NCI-H82 (cell line): ENCODE measurements at places on chromosomes 16 and 17.

DNA sequence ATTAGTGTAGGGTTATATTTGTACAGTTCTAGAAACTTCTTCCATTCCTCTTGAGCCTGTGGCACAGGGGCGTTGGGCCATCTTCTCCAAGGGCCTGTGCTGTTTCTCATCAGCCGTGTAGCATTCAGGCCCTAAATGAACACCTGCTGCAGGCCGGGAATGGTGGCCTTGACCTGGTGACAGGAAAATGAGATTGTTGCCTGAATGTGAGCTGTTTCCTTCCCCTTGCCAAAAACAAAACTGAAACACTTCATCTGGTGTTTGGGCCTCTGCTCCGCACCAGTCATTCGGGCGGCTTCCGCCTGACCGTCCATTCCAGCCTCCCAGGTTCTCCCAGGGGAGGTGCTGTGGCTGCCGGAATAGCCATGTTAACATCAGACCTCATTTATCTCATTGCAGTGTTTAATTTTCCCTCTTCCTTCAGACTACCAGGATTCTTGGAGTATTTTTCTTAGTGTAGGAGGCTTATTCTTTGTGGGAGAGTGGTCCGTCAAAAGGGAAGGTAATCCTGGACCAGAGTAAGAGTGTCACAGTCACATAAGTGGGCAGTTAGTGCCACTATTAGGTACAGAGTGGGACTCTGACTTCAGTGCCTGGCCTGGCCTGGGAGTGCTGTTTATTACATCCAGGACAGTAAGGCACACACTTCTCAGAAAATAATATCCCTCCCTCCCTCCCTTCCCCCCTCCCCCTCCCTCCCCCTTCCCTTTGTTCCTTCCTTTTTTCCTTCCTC lies 61.9 kb downstream of the WWP2 start:
- no peak for DNase-seq

GRCh38 chr17:17809531-17810083 lies 27.2 kb downstream of the SREBF1 start:
- no peak for DNase-seq

GRCh38 chr16:73976644-73977043 lies 320.0 kb upstream of the PSMD7 start:
- no peak for DNase-seq

DNA sequence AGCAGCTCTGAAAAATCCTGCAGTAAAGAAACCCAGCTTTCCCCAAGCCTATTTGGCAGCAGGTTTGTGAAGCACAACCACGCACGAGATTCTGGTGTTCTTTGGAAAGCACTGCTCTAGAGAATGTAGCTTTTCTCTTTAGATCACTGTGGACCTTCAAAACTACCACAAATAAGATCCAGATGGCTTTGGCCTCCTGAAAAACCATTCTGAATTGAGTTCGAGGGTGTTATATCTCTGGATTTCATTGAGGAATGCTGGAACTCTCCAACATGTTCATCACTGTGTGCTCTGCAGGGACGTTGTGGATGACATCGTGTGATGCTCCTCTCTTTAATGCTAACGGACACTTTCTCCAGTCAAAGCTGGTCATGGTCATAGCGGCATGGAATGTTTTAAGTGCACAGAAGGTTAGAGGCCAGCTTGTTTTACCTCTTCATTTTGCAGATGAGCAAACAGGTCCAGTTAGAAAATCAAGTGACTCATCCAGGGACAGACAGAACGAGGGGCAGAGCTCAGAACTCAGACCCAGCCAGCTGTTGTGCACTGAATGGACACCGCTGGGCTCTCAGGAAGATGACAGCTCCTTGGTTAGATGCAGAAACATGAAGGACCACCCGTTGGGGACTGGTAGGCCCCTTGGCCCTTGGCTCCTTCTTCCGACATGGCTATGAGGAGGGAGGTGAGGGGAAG lies 37.2 kb downstream of the CCDC42 start:
- no peak for DNase-seq

- no peak for DNase-seq
Observed at GRCh38 chr16:82874672-82875071, 247.9 kb downstream of the CDH13 start.

- DNase-seq = no peak
Observed at GRCh38 chr16:89795676-89796075, 20.8 kb downstream of the FANCA start.

DNA sequence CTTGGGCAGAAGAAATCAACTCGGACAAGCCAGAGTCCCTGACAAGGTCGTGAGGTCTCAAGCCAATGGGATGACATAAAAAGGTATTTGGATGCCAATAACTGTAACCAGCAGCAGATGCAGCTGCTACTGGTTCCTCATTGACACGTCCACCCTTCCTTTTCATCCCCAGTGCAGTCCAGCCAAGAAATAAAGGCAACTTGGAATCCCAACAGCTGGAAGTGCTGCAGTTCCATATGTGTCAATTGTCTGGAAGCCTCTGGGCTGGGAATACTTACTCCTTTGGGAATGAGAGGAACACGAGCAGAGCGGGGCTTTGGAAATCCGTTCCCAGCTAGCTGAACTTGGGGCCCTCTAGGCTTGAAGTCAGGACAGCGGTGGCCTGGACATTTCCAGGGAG lies 360.4 kb upstream of the ZFHX3 start:
- DNase-seq = no peak

- DNase-seq = no peak
Observed at GRCh38 chr17:71080937-71081336, 911.6 kb downstream of the KCNJ2 start.

GRCh38 chr17:47057830-47058229 lies 78.8 kb upstream of the RPRML start:
- no peak for DNase-seq

- DNase-seq = peak; percentile 83
Observed at GRCh38 chr16:54585998-54586340, 299.4 kb upstream of the IRX3 start.

- no peak for DNase-seq
Observed at GRCh38 chr17:3921006-3921405, 4.7 kb upstream of the P2RX1 start.

- DNase-seq = no peak
Observed at GRCh38 chr16:51231702-51232101, 80.6 kb upstream of the SALL1 start.

GRCh38 chr17:79677646-79678045 lies 53.1 kb upstream of the ENPP7 start:
- DNase-seq = no peak

DNA sequence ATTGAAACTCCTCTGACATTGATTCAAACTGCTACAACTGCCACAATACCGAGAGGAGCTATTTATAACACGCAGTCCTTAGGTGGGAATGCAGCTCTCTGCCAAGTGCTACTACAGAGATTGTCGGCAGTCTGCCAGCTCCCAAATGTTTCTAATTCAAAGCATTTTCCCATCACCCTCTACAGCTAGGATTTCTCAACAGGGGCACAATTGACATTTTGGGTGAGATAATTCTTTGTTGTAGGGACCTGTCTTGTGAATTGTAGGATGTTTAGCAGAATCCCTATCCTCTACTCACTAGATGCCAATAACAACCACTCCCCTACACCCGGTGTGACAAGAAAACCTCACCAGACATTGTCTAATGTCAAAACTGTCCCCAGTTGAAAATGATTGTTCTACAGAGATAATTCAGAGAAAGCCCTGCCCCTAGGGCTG lies 7.8 kb upstream of the N4BP1 start:
- no peak for DNase-seq

DNA sequence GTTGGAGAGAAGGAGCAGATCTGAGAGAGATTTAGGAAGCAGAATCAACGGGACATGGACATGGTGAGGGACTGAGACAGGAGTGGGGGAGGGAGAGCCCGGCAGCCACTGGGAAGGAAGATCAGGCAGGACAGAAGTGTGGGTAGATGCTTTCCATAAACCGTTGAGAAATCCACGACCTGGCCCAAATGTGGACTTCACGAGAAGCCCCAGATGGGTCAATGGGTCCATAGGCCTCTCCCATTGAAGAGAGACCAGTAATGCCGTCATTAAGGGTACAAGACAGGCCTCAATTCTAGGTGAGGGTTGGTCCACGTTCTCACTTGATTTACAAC lies 530 bp upstream of the CCL22 start:
- DNase-seq = no peak

GRCh38 chr17:17525956-17526355 lies 29.8 kb upstream of the RASD1 start:
- DNase-seq = no peak

GRCh38 chr16:54287131-54288029 lies 793 bp upstream of the IRX3 start:
- no peak for DNase-seq

DNA sequence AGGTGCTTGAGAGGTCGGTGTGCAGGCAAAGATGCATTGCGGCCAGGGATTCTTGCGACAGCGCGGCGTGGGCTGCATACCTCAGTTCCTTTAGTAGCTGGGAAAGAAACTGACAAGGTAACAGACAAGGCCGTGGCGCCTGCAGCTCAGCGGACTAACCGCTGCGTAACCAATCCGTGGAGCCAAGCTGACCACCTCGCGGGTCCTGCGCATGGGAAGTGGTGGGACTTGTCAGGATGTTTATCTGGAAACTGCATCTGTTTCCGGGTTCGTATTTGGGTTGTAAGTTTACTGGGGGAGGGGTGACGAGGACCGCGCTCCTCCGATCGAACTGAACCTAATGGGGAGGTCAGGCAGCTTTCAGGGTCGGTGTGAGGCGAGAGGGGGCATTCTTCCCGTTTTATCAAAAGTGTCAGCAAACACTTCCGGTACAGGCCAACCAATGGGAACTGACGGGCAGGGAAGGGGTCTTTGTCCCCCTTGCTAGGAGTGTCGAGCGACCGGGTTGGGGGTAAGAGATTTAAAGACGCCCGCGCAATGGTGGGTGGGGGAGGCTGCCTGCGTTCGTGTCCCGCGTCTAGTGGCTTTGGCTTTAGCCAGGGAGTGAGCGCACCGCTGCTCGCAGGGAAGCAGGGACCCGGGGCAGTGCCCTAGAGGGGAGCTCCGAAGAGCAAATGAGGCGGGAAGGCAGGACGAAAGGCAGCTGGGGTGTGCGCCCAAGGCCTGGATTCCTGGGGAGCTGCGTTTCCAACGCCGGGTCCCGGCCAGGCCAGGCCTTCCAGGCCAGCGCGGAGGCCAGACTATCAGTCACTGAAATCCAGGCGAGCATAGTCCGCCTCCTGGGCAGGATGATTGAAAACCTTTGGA lies 7.0 kb downstream of the IRX6 start:
- DNase-seq = no peak

DNA sequence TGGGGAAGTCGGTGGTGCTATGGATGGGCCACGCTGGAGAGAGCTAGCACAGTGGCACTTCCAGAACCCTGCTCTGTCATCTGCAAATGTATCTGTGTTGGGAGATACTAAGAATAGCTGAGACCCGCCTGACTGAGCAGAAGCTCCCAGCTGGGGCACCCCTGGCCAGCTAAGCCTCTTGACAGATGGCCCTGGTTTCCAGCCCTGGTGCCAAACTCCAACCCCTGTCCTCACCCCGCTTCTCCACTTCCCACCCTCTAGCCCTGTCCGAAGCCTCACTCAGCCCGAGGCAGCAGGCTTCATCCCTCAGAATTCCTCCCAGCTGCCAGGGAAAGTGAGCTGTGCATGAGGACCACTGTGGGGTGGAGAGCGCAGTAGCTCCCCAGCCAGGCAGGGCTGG lies 124.4 kb downstream of the CCDC144A start:
- peak; percentile 19 for DNase-seq

- no peak for DNase-seq
Observed at GRCh38 chr16:47388705-47389104, 72.2 kb downstream of the ITFG1 start.

DNA sequence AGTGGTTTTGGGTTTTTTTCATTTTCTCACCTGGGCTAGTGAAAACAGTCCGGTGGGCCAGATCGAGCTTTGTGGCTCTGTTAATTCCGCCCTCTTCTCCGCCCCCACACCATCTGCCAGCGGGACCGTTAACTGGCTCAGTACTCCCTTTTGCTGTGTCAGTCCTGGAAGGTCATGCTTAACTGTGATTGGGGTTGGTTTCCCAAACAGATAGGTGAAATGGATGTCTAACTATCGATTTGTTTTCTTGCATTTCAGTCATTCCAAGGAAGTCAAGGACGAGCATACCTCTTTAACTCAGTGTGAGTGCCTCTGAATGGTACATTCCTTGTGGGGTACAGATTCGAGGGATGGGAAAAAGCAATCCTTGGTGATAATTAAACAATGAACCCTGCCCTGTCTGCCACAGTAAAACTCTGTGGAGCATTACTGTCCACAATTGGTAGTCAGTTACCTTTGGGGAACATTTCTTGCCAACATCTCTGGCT lies 56.7 kb downstream of the YPEL2 start:
- DNase-seq = peak; percentile 91

DNA sequence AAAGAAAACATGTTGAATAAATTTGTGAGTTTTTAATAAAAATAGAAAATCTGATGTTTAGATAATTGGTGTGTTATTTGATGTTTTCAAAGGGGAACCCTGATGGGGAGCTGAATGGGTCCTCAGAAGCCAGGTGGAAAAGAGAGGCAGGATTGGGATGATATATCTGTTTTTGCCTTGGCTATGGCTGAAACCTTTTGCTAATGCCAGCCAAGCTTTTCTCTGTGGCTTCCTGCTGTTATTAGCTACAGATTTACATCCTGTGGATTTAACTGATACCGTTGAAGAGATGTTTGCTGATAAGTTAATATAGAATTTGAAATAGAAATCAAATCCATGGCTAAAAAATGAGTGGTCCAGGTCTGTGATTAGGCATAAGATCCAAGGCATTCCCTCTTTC lies 4.2 kb upstream of the AATF start:
- DNase-seq = no peak

GRCh38 chr16:22194707-22195444 lies 11.2 kb upstream of the EEF2K start:
- DNase-seq = no peak

- no peak for DNase-seq
Observed at GRCh38 chr16:354291-354881, 1.9 kb upstream of the AXIN1 start.

DNA sequence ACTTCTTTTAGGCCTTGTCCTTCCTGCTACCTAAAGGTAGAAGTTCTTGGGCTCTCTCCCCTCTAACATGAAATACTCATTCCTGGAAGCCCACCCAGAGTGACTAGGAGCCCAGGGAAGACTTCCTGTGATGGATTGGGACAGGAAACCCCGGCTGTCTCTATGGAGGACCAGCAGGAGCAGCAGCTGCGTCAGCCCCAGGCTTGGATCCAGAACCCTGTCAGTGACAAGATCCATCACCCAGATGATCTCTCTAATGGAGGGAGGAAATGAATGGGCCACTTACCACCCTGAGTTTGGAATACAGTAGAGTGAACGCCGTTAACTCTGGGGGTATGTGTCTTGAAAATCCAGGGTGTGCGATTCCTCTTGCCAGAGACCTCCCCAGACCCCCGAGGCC lies 195.7 kb upstream of the WSCD1 start:
- DNase-seq = no peak

GRCh38 chr17:6510321-6510977 lies 45.9 kb downstream of the PITPNM3 start:
- DNase-seq = no peak

- DNase-seq = no peak
Observed at GRCh38 chr17:72571813-72572396, 451.1 kb downstream of the SOX9 start.

GRCh38 chr17:70560471-70560870 lies 391.1 kb downstream of the KCNJ2 start:
- no peak for DNase-seq

- DNase-seq = no peak
Observed at GRCh38 chr17:83200231-83200699, 120.9 kb downstream of the METRNL start.

GRCh38 chr16:534135-534534 lies 6.6 kb downstream of the CAPN15 start:
- no peak for DNase-seq
